NCI-H1105 (cell line): ENCODE measurements at places on chromosomes 11 and 22.

GRCh38 chr22:33335611-33336279 lies 277.6 kb upstream of the SYN3 start:
- DNase-seq = no peak

DNA sequence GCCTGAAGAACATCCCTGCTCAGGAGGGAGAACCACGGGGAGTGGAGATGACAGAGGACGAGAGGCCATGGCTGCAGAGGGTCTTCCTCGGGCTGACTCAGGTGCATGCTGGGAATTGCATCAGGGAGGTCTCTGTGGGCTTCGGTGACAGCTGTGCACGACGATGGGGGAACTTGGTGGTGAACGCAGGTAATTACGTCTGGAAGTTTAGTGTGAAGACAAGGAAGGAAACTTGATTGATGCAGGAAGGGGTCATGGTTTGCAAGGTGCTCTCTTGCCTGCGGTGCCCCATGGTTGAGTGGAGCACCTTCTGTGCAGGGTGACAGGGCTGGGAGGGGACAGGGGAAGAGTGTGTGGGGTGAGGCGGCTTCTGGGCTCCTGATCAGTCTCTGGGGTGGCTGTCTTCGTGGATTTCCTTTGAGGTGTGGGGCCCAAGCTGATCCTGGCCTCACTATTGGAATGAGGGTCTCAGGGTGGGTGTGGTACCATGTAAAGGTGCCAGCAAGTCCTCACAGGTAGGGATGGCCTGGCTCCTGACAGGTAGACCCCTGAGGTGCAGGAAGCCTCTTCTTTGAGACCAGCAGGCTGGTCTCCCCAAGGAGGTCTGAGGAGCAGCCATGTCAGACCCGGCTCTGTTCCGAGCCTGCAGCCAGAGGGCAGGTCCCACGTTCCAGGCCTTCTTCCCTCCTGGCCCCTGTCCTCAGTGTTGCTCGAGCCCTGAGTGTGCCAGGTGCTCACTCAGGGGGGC lies 1020.1 kb downstream of the TBC1D22A start:
- no peak for DNase-seq

- no peak for DNase-seq
These were observed 411.5 kb upstream of the DDI1 start for GRCh38 chr11:103624708-103625623.

- DNase-seq = no peak
These were observed 3.2 kb downstream of the CREB3L1 start for GRCh38 chr11:46280706-46281105.

- DNase-seq = no peak
These were observed 5.3 kb upstream of the NAA40 start for GRCh38 chr11:63933459-63933858.

DNA sequence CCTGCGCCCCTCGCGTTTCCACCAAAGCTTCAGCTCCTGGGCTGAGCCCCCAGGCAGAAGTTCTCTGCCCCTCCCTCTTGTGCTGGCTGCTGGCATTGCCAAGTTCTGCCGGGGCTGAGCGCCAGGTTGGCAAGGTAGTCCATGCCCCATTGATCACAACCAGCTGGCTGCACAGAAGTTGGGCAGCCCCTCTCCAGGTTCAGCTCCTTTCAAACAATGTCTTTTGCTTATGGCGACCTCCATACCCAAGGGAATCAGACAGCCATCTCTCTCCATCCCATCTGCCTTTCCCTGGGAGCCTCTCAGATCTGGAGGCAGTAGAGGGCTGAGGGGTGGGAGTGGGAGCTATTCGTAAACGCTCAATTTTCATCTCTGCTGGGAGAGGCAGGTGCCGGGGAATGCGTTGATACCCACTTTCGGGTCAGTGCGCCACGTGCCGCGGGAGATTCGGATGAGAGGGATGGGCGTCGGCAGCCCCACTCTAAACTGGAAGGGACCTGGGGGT lies 1.5 kb downstream of the ADAMTS8 start:
- DNase-seq = peak; percentile 74

DNA sequence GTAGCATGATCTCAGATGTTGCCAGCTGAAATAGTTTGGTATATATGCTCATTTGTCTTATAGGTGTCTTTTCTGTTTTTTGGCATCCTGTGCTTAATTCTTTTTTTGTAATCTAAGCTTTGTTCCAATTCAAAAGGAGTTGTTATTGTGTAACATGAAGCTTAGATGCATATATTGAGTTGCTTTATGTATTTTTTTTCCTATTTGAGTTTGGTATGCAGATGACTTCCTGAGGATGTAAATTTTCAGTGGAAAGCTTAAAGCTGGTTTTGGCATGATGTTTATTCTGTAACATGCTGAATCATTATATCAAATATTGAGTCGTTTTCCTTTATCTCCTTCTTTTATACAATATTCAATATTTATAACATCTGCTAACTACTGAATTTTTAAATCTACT lies 69.4 kb downstream of the DDX10 start:
- no peak for DNase-seq

DNA sequence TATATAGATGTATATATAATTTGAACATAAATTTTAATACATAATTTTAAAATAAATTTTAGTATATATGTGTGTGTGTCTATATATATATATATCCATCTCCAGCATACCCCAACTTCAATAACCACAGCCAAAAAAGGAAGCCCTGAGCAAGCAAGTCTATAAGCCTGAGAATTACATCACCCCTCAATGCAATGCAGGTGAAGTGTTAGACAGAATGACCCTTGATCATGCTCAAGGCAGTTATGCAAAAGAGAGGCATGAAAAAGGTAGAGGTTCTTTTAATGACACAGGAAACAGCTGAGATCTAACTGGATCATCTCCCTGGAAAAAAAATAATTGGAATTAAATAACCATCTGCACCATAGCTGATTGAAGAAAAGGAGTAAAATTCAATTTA lies 557.9 kb upstream of the ANO5 start:
- DNase-seq = no peak

DNA sequence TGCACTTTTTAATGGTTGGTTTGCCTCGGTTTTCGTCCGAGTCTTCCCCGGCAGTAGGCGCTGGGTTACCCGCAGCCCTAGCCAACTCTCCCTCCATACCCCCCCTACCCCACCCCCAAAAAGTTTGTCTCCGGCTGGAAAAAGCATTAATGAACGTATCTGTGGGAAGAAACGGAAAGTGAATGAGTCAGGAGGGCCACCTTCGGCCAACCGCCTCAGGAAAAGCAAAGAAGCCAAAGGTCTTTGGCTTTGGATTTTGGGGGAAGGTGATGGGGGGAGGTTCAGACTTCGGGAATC lies 508 bp upstream of the FLI1 start:
- no peak for DNase-seq

- DNase-seq = peak; percentile 38
These were observed 4.6 kb upstream of the GALR3 start for GRCh38 chr22:37818409-37819104.

GRCh38 chr22:49525360-49525759 lies 302.3 kb downstream of the BRD1 start:
- DNase-seq = no peak

DNA sequence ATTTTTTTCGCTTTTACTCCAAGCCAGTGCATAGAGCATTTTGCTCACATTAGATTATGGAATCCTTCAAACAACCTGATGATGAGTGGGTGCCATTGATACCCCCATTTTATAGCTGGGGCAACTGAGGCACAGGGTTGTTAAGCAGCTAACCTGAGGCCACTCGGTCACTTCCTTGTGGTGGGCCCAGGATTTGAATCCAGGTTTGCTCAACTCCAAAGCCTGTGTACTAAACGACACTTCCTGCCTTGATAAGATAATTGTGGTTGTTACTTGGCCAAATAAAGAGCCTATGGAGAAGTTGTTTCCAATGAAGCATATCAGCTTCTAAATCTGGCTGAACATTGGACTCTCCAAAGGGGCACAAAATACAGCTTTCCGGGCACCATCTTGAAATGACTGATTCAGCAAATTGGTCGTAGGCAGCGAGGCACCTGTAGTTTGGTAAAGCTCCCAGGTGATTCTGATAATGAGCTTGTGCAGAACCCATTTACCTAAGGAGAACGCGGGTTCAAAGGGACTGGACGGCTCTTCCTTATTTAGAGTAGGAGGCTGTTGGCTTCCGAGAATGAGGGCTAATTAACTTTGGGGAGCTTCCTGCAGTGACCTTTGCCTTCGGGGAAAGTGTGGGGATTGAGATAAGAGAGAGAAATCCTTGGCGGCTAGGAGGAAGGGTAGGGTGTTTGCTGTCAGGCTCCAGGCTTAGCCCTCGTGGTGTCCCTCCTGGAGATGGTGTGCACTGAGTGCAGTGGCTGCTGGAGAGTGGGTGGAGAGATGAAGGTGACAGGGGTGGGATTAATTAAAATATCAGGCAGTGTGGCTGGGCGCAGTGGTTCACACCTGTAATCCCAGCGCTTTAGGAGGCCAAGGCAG lies 17.5 kb upstream of the EHF start:
- DNase-seq = no peak

DNA sequence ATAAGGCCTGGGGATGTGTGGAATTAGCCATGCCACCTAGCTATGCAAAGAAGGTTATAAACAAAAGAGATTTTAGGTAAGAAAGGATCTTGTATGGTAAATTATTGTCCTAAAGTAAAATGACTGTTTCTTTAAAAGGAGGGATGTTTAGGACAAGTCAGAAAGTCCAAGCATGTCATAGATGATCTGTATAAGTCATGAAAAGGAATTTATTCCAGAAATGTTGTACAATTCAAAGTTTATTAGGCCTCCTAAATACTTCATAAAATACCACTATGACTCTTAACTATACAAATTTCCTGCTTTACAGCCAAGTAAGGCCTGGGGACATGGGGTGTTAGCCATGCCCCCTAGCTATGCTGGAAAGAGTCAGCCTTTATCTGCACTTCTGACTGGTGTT lies 22.7 kb downstream of the OR5A2 start:
- no peak for DNase-seq

DNA sequence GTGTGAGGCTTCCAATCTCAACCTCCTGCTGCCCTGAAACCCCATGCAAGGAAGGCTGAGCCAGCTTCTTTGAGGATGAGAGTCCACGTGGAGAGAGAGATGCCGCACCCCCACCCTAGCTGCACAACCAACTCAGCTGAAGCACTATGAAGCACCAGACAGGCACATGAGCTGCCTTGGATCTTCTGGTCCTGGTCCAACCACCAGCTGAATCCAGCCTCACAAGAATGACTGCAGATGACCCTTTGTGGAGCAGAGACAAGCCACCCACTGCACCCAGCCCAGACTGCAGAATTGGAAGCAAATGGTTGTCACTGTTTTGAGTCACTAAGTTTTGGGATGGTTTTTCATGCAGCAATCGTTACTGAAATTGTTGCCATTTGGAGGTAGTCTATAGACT lies 149.6 kb upstream of the SYT13 start:
- no peak for DNase-seq

DNA sequence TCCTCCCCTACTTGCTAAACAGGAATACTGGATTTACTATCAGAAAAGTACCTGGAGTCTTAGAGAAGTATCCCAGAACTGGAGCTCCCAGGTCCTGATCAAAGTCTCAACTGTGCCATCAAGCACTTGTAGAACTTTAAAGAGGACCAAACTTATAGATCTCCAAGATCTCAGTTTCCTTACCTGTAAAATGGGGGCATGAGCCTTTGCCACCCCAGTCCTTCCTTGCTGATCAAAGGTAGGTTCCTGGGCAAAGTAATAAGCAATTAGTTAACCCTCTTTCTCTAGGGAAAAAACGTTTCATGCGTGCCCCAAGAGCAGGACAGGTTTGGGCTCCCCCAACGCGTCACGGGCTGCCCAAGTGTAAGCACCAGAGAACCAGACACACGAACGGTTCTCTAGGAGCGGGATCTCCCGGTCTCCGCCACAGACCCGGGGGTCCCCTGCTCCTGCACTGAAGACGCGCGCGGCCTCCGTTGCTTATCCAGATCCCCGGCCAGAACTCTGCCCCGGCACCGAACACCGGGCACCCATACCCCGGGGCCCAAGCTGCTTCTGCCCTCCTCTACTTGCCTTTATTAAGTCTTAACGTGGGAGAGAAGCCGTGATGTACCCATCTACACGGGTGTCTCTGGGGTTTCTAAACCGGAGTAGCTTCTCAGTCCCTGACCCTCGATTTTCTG lies 505 bp downstream of the ZNF214 start:
- DNase-seq = no peak

- no peak for DNase-seq
These were observed 418 bp downstream of the ACO2 start for GRCh38 chr22:41469218-41469851.

DNA sequence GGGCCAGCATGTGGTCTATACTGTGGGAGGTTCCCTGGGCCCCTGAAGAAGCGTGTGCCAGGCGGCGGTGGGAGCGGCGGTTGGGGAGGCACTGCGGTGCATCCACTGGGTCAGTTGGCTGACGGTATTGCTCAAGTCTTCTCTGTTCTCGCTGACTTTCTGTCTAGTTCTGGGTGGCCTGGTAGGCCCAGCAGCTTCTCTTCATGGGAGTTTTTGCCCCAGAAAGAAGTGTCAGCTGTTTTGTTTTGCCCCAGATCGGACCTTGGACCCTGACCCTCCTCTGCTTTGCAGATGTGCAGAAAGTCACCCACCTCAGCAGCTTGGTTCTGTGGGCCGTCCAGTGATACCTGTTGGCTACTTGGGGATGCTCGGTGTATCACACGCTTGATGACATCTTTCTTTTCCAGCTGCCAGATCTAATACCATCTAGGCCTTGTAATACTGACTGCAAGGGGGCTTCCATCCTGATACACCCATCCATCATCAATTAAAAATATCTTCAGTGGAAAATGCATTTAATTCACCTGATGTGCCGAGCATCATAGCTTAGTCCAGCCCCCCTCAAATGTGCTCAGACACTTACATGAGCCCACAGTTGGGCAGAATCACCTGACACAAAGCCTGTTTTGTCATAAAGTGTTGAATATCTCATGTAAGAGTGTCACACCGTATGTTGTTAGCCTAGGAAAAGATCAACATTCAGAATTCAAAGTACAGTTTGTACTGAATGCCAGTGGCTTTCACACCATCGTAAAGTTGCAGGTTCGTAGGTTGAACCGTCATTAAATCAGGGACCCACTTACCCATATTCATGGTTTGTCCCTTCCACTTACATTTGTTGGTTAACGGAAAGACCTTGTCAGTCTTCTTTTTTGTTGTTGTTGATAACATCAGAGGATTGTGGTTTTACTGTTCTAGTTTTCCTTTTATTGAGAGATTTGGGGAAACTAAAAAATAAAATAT lies 13.9 kb downstream of the ZBED4 start:
- DNase-seq = no peak

- peak; percentile 32 for DNase-seq
These were observed at the start of gene SHISA8 for GRCh38 chr22:41915035-41915785. SHISA8 (minus strand) TSS chr22:41915074; CDS start chr22:41914667, 407 bp downstream.

- no peak for DNase-seq
These were observed 1.9 kb downstream of the SMTNL1 start for GRCh38 chr11:57539342-57539741.
